Muscle of arm (tissue), 14 donors: ENCODE measurements at places on chromosomes 16 and 17. TPM values are rescaled to one million over a fixed set of nuclear protein-coding genes. Genes with fewer than 3 reads are reported as not detected.

- no peak for DNase-seq
These were observed at the start of gene CHD9NB for GRCh38 chr16:53052519-53053501. TSS of gene CHD9NB (minus strand) at chr16:53052897. CDS start at chr16:53044158, 8,739 bp downstream.

DNA sequence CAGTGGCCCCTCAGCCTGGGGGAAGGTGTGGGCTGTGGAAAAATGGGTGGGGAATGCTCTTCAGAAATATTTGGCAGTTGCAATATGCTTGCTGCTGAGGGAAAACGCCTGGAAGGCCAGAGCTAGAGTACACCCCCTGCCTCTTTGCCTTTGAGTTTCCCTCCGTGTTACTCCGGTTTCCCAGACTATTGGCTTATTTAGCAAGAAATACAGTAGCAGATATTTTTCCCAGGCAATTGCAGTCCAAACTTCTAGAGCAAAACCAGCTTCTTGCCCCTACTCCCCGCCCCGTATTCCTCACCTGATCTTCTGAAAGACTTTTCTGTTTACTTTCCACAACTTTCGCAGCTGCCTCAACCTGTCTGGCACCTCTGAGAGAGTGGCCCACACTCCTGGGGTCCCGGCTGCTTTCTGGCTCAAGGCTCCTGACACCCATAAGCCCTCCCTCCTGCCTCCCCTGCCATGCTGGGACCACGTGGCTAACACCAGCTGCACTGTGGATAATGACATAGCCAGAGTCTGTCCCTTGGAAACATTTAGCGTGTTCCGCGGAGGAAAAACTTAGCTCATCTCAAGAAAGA lies 45.8 kb upstream of the HELZ start:
- peak; percentile 79 for DNase-seq

GRCh38 chr17:48378238-48378637 lies 51.8 kb downstream of the SKAP1 start:
- no peak for DNase-seq

The RNF157 gene
- 7.5 TPM for polyA plus RNA-seq

The LDHD gene
- polyA plus RNA-seq, result 3.3 TPM
